ENCODE measurements at places on chromosomes 1 and 21. TPM values are rescaled to one million over a fixed set of nuclear protein-coding genes. Genes with fewer than 3 reads are reported as not detected.

SPRR1B gene
- total RNA-seq: not detected

DNA sequence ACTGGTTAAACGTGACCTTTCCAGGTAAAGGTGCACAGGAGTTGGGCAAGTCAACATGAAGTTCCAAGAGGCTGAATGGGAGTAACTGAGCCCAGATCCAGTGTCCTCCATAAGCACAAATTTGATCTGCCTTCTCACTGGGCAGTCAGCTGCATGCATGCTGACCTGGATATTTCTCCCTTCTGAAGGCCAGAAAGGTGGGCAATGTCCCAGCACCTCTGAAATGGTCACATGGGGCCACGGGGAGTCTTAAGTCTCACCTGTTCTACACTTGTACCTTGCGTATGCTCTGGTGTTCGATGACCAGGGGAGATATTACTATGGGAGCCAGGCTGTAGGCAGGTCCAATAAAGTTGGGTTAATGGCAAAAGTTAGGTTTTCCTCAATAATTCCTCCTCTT, 240.2 kb downstream of the SIPA1L2 start:
- DNase-seq: no peak

LCE1C gene
- not detected for total RNA-seq

- no peak for DNase-seq
Measured at GRCh38 chr1:20430355-20431175, 55.4 kb downstream of the CAMK2N1 start.

BLACAT1 gene
- total RNA-seq: 0.81 TPM

DNA sequence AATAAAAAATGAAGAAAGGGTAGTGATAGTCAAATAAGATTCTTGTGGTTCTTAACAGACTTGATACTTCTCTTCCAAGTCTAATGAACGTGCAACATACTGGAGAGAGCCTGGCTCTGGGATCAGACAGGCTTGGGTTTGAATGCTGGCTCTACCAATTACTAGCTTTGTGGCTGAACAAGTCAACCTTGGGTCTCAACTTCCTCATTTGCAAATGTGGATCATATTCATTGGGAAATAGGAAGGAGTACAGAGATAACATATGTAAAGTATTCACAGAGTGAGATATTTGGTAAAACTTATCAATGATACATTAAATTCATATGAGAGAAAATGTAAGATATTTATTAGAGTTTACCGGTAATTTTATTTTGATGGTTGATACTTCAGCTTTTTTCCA, 2.0 kb downstream of the EDEM3 start:
- DNase-seq: no peak

- no peak for DNase-seq
Measured at GRCh38 chr1:4367230-4367777, 287.1 kb upstream of the AJAP1 start.

MAP1LC3C gene
- 1.2 TPM for total RNA-seq

PBX1 gene
- 175 TPM for total RNA-seq

HSD3B1 gene
- not detected for total RNA-seq

DNA sequence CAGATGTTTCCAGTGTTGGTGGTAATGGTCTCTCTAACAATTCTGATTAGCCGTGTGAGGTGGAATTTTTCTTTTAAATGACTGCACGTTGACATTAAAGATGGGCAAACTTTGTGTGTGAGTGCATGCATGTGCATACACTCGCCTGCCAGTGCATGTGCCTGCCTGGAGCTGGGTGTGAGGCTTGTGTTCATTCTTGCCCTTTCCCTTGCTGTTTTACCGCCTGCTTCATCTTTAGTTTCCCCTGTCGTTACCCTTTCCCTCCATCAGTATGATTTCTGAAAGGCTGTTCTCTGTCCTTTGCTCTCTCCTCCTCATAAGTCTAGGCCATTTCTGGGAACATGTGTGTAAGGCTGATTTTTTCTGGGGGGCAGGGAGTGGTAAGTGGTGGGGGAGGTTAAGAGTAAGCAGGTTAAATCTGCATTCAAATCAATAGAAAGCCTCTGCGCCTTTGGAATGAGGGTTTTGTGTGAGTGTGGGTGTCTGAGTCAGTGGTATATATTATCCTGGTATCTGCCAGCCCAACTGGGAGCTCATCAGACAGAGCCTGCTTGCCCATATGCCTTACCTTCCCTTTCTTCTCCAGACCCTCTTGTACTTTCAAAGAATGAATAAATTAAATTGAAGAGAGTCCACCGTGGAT, 112.5 kb downstream of the PBX1 start:
- DNase-seq: no peak

CFAP141 gene
- not detected for total RNA-seq

DNA sequence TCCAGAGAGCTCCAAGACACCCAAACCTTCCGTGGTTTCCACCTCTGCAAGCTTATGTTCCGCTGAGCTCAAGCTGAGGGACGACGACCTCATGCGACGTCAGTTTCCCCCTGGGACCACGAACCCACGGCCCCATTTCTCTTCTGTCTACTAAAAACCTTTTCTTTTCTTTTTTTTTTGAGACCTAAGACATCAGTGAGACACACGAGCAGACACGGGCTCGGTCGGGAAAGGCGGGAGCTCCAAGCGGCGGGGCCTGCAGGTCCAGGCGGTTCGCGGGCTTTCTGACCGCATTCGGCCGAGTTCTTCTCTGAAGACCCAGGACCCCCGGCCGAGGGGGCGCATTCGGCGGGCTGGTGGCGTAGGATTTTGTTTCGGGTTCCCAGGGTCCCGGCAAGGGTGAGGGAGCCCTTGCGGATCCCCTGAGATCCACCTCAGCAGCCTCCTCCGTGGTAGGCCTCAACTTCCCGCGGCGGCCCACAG, 402 bp downstream of the C21orf58 start:
- no peak for DNase-seq

DNA sequence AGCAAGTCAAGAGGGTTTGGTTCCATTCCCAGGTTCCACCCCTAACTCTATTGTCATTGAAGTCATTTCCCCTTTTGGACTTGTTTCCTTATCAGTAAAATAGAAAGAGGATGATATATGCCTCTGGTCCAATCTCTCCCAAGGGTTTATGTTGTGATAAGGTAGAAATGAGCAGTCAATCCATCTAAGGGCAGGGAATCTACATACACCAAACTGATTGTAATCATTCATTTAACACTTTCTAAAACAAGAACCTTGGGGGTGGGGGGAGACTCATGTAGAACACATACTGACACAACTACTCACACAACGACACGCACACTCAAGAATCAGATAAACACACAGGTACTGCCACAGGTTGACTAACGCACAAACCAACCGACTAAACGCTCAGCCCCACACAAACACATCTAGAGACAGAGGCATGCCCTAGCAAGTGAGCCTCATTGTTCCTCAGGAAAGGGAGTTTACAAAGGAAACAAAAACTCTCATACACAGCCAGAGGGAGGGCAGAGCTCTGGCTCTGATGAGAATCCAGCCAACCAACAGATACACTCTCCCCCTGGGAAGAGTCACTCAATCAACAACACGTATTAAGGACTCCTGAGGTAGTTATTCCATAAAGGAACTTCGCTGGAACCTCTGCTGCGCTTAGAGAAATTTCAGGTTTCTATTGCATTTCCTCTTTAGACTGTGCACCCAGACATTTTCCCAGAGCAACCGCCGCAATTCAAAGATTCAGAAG, 1.0 kb downstream of the F11R start:
- DNase-seq: no peak

GRCh38 chr1:169161496-169162194, 55.2 kb downstream of the ATP1B1 start:
- DNase-seq: no peak

DNA sequence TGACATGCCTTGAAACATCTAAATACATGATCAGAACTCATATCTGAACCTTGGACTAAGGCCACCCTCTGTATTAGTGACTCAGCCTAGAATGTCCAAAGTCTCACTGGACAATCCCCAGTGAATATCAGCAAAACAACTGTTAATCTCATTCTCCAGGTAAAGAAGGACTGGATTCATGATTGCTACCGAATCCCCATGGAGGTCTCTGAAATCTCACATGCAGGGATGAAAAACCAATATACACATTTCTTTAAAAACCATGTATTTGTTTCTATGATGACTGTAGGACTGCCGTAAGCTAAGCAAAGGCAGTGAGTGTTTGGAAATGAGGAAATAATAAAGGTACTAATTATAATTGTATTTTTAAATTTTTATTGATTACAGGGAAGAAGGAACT, at the start of gene OR2L3:
Gene OR2L3, plus strand, starts transcription at position 301 of the 400 bp plus-strand sequence. CDS start 13,846 bp downstream, outside the sequence.
- no peak for DNase-seq

CD101 gene
- total RNA-seq: 2.8 TPM

DNA sequence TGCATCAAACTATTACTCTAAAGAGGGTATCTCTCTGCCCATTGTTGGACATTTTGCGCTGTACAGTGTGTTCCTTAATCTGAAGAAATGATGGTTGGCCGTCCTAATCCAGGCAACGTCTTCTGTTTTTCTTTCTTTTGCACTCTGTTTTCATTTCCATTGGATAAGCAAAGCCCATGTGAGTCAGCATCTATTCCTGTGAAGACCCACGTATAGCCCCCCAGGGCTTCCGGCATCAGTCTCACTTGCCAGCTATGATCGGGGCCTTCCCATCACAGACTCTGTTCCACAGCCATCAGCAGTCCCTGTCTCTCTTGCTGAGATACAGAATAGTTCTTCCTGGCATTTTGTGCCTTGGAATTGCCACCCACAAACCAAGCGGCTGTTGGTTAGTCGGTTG, 29.2 kb upstream of the BRDT start:
- no peak for DNase-seq

TRIM45 gene
- 7.2 TPM for total RNA-seq

TMEM79 gene
- 9.6 TPM for total RNA-seq

KCNT2 gene
- total RNA-seq: 6.0 TPM

- DNase-seq: no peak
Measured at GRCh38 chr1:70256664-70257063, 35.5 kb downstream of the SRSF11 start.

GRCh38 chr1:230191079-230191804, 124.2 kb downstream of the GALNT2 start:
- peak; percentile 63 for DNase-seq
